ENCODE measurements at places on chromosomes 12 and 14. TPM values are rescaled to one million over a fixed set of nuclear protein-coding genes. Genes with fewer than 3 reads are reported as not detected.

Gene LGR5
- 1.2 TPM for total RNA-seq

Gene KERA
- not detected for total RNA-seq

Gene FOXG1
- total RNA-seq, result not detected

Gene CIROP
- not detected for total RNA-seq

Gene SMCO3
- total RNA-seq, result 0.68 TPM

Gene NTS
- total RNA-seq, result 2.3 TPM

Gene TMCC3
- total RNA-seq, result 9.7 TPM

Gene A2M
- total RNA-seq, result 1,832 TPM

Gene MLXIP
- total RNA-seq, result 55.9 TPM

DNA sequence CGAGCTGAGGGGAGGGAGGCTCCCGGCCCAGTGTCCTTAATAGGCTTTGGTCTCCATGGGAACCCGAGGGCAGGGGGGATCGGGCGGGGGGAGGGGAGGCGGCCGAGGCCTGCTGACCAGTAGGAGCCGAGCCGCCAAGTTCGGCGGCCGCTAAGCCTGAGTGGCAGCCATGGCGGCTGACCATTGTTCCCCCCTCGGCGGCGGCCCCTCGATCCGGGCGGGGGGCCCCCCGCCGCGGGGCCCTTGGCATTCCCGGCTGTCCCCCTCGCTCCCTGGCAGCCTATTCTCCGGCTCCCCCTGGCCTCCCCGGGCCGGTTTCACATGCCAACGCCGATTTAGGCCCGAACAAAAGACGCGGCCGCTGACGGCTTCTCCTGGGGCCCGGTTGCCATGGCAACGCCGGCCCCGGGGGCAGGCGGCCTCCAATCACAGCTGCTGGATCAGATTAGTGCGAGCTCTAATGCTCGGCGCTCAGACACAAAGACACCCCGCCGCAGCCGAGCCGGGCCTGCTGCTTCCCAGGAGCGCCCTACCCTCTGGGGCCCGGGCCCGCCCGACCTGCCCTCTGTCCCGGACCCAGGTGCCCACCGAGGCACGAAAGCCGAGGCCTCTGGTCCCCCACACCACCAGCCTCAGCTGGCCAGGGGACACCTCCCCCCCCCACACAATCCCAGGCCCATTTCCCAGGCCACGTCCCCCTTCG is 7.3 kb downstream of the MSI1 start:
- no peaks in the 10 kb centered on the region for H3K36me3 ChIP-seq
- H3K4me1 ChIP-seq, result peaks cover 2% of the 10 kb centered on the region
- H3K4me3 ChIP-seq, result peak overlapping the region; percentile 25
- DNase-seq, result no peak
- no peak overlapping the region for H3K27ac ChIP-seq

- no peak overlapping the region for H3K4me3 ChIP-seq
- no peaks in the 10 kb centered on the region for H3K4me1 ChIP-seq
- peaks cover 10% of the 10 kb centered on the region for H3K27me3 ChIP-seq
- DNase-seq, result no peak
These were observed 8.6 kb upstream of the SLC41A2 start for GRCh38 chr12:104966677-104967076.

- no peaks in the 10 kb centered on the region for H3K36me3 ChIP-seq
- DNase-seq, result no peak
- H3K27me3 ChIP-seq, result no peaks in the 10 kb centered on the region
- peaks cover 33% of the 10 kb centered on the region for H3K4me1 ChIP-seq
- H3K27ac ChIP-seq, result peak overlapping the region; percentile 83
- peak overlapping the region; percentile 77 for H3K4me3 ChIP-seq
These were observed 320 bp upstream of the PRPF39 start for GRCh38 chr14:45083617-45083975.

GRCh38 chr14:93974833-93975232 is 1.5 kb downstream of the ASB2 start:
- H3K36me3 ChIP-seq, result no peaks in the 10 kb centered on the region
- no peak for DNase-seq
- no peaks in the 10 kb centered on the region for H3K4me1 ChIP-seq
- no peak overlapping the region for H3K4me3 ChIP-seq
- H3K27me3 ChIP-seq, result no peaks in the 10 kb centered on the region

DNA sequence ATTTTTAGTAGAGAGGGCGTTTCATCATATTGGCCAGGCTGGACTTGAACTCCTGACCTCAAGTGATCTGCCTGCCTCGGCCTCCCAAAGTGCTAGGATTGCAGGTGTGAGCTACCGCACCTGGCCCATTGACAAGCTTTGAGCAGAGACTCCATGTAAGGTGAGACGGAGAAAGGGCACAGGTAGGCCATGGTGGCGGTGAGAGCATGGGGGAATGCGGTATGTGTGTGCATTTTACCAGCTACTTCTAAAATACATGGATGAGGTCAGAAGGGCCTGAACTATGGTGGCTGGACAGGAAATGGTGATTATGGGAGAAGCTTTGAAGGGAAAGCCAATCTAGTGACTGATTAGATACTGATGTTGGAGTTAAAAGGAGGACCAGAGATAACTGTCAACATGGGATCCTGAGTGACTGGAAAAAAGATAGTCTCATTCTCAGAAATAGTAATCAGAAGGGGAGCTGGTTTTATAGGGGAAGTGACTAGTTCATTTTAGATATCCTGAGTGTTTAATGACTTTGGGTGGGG is 21.9 kb upstream of the PTPRB start:
- peaks cover 6% of the 10 kb centered on the region for H3K4me1 ChIP-seq
- H3K36me3 ChIP-seq, result no peaks in the 10 kb centered on the region
- no peak overlapping the region for H3K27ac ChIP-seq
- H3K4me3 ChIP-seq, result no peak overlapping the region
- no peaks in the 10 kb centered on the region for H3K27me3 ChIP-seq

DNA sequence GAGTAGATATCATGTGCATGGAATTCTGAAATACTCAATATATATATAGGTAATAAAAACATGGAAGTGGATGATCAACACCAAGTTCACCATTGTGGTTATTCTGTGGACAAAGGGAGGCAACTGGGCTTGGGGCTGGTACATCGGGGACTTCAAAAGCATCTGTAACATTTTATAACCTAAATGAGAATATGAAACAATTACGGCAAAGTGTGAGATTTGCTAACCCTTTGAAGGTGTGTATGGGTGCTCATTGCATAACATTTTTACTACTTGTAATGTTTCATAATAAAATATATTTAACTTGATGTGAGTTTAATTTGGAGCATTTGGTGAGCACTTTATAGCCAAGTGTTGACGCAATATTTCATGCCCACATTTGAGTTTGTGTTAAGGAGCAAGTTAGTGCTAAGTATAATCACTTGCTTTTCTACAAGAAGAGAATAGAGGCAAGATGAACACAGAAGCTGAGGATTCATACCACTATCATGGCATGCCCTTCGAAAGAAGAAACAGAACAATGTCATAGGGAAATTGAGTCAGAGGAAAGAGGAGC is 109.3 kb downstream of the NTN4 start:
- H3K27ac ChIP-seq, result no peak overlapping the region
- peaks cover 12% of the 10 kb centered on the region for H3K36me3 ChIP-seq
- no peaks in the 10 kb centered on the region for H3K27me3 ChIP-seq
- DNase-seq, result no peak

DNA sequence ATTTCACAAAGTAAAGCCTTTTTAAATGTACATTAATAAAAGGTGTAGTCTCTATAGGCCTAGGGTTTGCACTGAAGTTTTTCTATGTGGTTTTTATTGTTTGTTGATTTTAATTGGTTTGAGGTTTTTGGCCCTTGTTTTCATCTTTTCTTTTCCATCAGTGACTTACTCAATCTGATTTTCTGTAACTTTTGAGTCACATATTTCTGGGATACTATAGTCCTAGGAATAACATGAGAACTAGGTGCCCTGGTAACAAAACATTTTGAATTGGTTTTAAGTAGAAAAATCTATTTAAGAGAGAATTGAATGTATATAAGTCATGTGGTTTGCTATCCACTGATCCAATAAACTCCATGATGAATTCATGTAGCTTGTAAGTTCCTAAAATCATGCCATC is 311.9 kb downstream of the CEP128 start:
- no peak overlapping the region for H3K27ac ChIP-seq
- H3K27me3 ChIP-seq, result no peaks in the 10 kb centered on the region
- no peak overlapping the region for H3K4me3 ChIP-seq
- H3K4me1 ChIP-seq, result no peaks in the 10 kb centered on the region
- H3K36me3 ChIP-seq, result no peaks in the 10 kb centered on the region

DNA sequence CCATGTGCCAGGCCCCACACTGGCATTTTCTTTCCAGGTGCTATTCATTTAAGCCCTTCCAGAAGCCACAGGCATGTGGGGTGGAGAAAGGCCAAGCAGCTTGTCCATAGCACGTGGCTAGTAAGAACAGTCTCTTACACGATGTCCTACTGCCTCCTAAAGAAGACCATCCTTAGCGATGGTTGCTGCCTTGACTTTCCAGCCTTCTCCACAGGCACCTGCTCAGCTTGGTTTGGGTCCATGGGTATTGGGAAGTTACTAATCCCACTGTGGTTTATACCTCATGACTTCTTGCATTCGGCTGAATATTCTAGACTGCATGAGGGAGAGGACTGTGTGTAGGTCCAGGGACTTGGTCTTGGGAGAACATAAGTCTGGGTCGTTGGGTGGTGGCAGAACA is 49.2 kb downstream of the NINJ2 start:
- H3K36me3 ChIP-seq, result no peaks in the 10 kb centered on the region
- peaks cover 66% of the 10 kb centered on the region for H3K4me1 ChIP-seq
- H3K27ac ChIP-seq, result no peak overlapping the region
- no peak for DNase-seq
- H3K4me3 ChIP-seq, result no peak overlapping the region

GRCh38 chr12:124917135-124917840 is 2.8 kb upstream of the UBC start:
- H3K36me3 ChIP-seq, result peaks cover 14% of the 10 kb centered on the region
- H3K4me1 ChIP-seq, result peaks cover 75% of the 10 kb centered on the region
- peak overlapping the region; percentile 91 for H3K4me3 ChIP-seq

DNA sequence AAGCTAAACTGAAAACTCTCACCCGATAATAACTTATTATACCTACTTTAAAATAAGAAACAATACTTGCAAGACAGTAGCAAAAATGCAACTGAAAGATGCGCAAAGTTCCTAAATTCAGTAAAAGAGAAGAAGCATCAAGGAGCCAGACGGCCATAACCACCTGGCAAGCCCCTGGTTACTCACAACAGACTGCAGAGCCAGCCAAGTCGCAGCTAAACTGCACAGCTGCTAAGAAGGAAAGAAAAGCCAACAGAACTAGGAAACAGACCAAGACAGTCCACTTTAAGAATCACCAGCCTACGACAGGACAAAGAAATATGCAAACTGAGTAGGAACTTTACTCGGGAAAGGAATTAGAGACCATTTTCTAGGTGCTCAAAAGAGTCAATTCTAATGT is 127.9 kb downstream of the TMTC1 start:
- H3K27ac ChIP-seq, result no peak overlapping the region
- H3K4me3 ChIP-seq, result no peak overlapping the region
- no peaks in the 10 kb centered on the region for H3K36me3 ChIP-seq
- H3K27me3 ChIP-seq, result no peaks in the 10 kb centered on the region

GRCh38 chr14:90034835-90035525 is 26.8 kb upstream of the KCNK13 start:
- H3K27me3 ChIP-seq, result no peaks in the 10 kb centered on the region
- no peak for DNase-seq
- no peak overlapping the region for H3K4me3 ChIP-seq
- H3K27ac ChIP-seq, result no peak overlapping the region
- peaks cover 33% of the 10 kb centered on the region for H3K36me3 ChIP-seq

- no peak overlapping the region for H3K27ac ChIP-seq
- H3K4me1 ChIP-seq, result peaks cover 13% of the 10 kb centered on the region
- H3K4me3 ChIP-seq, result no peak overlapping the region
- H3K27me3 ChIP-seq, result no peaks in the 10 kb centered on the region
- no peak for DNase-seq
These were observed 3.1 kb upstream of the ANKRD33 start for GRCh38 chr12:51884676-51885229.

DNA sequence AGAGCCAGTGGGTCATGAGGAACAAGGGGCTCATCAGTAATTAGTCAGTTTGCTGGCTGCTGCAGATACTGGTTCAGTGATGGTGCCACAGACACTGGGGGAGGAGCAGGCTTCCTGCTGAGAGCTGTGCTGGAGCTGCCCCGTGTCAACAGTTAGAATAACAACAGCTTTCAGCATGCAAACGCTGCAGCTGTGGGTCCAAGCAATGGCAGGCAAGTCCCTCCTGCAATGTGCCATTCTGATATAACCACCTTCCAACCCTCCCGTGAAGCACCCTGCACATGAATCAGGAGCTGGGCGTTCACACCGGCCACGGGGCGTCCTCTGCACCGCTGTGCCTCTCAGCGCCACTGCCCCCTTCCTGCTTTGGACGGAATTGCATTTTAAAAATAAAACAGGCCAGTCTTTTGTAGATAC is 258.4 kb upstream of the SFSWAP start:
- H3K27ac ChIP-seq, result no peak overlapping the region
- no peak overlapping the region for H3K4me3 ChIP-seq
- H3K4me1 ChIP-seq, result no peaks in the 10 kb centered on the region
- no peaks in the 10 kb centered on the region for H3K27me3 ChIP-seq
- DNase-seq, result no peak

DNA sequence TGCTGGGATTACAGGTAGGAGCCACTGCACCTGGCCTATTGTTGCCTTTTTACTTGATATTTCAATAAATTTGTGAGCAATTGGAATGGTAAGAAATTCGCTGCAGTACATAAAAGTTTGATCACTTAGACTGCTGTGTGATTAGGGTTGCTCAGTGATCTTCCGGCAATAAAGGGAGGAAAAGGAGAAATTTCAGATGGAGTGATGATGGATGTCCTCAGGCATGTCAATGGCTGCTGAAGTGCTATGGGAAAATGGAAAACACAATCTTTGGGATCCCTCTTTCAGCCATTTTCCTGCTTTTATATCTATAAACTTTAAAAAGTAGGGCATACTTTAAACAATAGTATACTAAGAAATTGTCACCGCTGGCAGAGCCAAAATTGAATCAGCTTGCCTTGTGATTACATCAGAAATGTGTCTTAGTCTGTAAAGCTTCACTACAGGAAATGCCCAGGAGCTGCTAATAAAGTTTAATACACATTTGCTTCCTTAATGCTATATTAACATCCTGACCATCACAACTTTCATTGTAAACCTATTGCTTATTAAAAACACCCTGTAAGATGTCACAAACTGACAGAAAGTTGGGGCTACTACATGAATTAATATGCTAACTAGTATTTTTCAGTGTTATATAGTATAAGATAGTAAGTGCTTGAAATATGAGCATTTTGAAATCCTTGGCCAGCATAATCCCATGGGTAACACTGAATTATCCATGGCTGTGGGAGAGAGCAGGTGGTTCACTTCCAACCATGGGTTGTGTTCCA is 13.7 kb upstream of the FBXL14 start:
- no peaks in the 10 kb centered on the region for H3K27me3 ChIP-seq
- no peak for DNase-seq
- peak overlapping the region; percentile 7 for H3K27ac ChIP-seq
- no peaks in the 10 kb centered on the region for H3K36me3 ChIP-seq
- no peak overlapping the region for H3K4me3 ChIP-seq
- H3K4me1 ChIP-seq, result peaks cover 33% of the 10 kb centered on the region

DNA sequence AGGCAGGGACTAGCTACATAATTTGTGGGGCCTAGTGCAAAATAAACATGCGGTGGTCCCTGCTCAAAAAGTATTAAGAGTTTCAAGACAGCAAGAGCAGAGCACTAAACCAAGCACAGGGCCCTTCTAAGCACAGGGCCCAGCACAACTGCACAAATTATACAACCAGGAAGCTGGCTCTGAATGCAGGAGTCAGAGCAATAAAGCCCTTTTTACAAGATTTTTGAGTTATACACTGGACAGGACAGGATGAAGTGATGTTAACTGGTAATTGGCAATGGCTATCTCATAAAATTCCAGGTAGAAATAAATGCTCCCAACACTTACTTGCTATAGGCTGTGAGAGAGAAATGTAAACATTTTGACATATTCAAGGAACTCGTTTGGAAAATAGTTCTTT is 86.2 kb upstream of the GPHB5 start:
- H3K4me3 ChIP-seq, result no peak overlapping the region
- H3K36me3 ChIP-seq, result no peaks in the 10 kb centered on the region
- no peak for DNase-seq
- no peak overlapping the region for H3K27ac ChIP-seq
- no peaks in the 10 kb centered on the region for H3K27me3 ChIP-seq
- peaks cover 20% of the 10 kb centered on the region for H3K4me1 ChIP-seq

Data from lower lobe of right lung (tissue), 2 donors.